Stimulated activated naive CD4-positive, alpha-beta T cell treated with Interleukin-2 at 50 U/mL for 16 hours (primary cell): ENCODE measurements at places on chromosomes 1 and 21.

DNA sequence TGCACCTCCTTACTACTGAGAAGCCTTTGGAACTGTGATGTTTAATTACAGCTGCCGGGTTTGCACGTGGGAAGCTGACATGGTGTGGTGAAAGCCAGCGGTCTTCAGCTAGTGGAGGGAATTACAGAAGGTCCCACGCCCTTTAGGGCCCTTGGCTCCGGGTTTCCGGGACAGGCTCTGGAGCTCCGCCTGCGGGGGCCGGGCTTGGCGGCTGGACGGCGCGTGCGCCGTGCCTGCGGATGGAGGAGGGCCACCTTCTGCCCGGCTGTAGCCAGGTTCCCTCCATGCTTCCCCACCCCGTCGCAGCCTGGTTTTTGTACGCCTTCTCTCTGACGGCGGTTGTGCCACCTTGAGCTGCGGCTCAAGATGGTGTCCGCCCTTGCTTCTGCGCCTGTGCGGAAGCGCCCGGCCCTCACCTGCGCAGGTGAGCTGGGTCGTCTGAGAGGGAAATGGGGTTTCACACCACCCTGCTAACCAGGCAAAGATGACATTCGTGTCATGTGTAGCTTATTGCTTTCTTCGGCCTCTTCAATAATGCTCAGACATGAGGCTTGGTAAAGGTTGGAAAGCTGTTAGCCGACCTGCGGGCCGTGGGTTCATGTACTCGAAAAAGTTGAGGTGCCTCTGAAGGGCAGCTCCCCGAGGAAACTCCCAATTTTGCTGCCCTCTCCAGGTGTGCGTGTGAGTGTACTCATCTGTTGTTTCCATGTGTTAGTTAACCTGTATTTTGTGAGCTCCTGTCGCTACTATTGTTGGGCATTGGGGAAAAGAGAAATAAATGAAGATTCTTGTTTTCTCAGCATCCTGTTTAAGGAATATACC lies 36.6 kb upstream of the OPRD1 start:
- DNase-seq, result peak; percentile 51

DNA sequence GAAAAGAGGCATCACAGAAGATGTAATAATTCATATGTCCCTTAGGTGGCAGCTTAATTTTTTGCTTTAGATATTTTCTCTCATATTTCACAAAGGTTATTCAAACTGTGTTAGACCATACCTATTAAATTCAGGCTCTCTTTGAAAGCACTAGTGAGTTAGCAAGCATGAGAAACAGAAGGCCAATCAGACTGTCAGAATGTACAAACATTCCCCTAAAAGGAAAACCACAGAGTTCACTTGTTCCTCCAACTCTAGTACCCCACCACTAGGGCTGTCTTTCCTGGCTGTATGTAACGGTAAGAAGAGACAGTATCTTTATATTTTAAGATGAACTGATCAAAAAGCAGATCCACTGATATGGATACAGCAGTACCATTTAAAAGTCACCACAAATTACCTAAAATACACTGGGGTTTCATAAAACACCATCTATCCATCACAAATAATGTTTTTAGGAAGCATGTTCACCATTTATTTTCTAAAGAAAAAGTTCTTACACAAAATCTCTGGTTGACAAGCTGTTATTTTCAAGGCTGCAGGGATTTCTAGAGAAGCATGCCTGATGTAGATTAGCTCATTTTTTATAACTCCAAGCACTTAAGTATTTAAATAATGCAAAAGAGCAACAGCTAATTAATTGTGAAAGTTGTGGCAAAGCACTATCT lies 1.8 kb downstream of the ARPC5 start:
- DNase-seq, result no peak

- no peak for DNase-seq
Observed at GRCh38 chr1:234721476-234722269, 111.7 kb upstream of the IRF2BP2 start.

- no peak for DNase-seq
Observed at GRCh38 chr1:225974454-225974853, 24.7 kb downstream of the SDE2 start.

GRCh38 chr1:202291961-202292712 lies 49.6 kb downstream of the UBE2T start:
- DNase-seq, result no peak

- peak; percentile 30 for DNase-seq
Observed at GRCh38 chr1:36650200-36651065, 167.7 kb upstream of the CSF3R start.

GRCh38 chr1:203860396-203861025 lies 888 bp upstream of the SNRPE start:
- DNase-seq, result no peak

- DNase-seq, result no peak
Observed at GRCh38 chr1:228241259-228241658, 33.4 kb downstream of the OBSCN start.

GRCh38 chr1:21175670-21176581 lies 771 bp downstream of the EIF4G3 start:
- no peak for DNase-seq

DNA sequence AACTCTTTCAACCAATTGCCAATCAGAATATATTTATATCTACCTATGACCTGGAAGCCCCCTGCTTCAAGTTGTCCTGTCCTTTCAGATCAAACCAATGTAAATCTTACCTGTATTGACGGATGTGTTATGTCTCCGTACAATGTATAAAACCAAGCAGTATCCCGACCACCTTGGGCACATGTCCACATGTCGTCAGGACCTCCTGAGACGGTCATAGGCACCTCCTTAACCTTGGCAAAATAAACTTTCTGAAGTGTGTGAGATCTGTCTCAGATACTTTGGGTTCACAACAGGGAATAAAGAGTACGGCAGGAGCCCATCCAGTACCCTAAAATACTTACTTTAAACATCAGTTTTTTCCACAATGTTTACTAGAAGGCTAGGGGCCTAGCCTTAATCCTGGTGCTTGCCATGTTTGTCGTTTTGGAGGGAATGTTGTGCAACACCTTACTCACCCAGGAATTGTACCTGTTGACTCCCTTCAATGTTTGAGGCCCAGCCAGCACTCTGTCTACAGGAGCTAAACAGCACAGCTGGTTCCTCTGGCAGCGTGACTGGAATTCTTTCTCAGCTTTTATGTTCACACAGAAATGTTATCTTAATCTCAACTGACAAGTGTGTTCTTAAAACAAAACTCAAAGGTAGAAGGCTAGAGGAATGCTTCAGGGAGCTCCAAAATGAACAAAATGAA lies 90.8 kb upstream of the USP25 start:
- no peak for DNase-seq

DNA sequence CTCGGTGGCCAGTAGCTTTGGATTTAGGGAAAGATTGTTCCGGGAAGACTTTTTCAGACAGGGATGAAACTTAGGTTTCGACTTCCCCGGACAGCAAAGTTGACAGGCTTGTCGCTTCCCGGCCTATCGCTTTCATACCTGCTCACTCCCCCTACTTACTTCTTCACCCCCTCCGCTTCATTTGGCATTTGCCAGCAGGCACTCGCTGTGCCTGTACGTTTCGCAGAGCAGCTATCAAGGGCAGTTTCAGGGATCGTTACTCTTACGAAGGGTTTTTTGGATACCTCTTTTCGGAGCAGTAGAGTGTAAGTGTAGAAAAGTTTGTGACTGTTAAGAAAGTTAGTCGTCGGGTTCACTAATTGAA lies 393 bp downstream of the BLZF1 start:
- DNase-seq, result peak; percentile 21
